ENCODE measurements at places on chromosomes 7 and 10. TPM values are rescaled to one million over a fixed set of nuclear protein-coding genes. Genes with fewer than 3 reads are reported as not detected.

DNA sequence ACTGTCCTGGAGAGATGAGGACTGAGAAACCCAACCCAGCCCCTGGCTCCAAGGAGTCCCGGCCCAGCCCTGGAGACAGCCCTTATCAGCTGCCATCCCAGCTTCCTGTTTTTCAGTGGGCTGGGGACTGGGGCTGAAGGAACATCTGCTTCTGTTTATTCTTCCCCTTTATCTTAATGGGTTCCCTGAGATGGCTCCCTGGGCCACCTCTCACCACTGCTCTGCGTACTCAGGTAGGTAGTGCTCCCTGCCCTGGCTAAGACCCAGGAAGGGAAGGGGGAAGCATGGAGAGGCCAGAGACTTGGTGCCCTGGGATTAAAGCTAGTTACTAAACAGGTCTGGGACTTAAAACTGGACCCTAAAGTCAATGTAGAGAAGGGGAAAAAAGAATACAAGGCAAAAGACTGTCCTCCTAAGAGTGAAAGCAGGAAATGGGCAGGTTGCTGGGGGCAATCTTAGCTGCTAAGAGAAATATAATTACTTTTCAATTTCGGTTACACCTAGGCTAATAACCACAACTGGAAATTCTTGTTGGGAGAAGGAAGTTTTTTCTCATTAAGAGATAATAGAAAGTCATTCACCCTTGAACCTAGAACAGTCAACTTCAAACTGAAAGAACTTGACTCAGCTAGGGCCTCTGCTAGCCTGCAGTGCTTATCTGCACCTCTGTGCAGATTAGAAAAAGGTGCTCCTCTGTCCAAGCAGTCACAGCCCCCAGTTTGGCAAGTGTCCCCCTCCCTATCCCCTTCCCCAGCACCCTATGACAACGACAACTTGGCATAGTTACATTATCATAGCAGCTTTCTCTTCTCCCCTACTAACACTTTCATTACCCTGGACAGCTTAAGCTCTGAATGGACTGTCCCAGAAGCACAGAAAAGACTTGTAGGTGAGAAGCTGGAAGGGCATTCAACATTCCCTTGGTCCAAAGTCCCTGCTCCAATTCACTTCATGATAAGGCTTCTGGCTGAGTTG, 65.6 kb upstream of the KDM7A start:
- DNase-seq = no peak

DNA sequence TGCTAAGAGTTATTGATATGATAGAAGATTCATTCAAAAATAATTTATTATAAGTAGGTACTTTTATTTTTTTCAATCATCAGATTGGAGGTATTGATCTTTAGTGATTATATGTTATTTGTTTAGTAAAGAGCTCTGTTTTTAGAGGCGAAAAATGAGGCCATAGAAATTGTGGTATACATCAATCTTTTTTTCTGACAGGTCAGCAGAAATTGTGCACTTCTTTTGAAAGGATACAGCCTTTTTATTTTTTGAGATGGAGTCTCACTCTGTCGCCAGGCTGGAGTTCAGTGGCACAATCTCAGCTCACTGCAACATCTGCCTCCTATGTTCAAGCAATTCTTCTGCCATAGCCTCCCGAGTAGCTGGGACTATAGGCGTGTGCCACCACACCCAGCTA, 292.1 kb downstream of the BAMBI start:
- no peak for DNase-seq

GRCh38 chr10:77577666-77578229, 59.9 kb downstream of the KCNMA1 start:
- DNase-seq = no peak

- no peak for DNase-seq
These were observed 175.0 kb downstream of the RNLS start for GRCh38 chr10:88408096-88408495.

DNA sequence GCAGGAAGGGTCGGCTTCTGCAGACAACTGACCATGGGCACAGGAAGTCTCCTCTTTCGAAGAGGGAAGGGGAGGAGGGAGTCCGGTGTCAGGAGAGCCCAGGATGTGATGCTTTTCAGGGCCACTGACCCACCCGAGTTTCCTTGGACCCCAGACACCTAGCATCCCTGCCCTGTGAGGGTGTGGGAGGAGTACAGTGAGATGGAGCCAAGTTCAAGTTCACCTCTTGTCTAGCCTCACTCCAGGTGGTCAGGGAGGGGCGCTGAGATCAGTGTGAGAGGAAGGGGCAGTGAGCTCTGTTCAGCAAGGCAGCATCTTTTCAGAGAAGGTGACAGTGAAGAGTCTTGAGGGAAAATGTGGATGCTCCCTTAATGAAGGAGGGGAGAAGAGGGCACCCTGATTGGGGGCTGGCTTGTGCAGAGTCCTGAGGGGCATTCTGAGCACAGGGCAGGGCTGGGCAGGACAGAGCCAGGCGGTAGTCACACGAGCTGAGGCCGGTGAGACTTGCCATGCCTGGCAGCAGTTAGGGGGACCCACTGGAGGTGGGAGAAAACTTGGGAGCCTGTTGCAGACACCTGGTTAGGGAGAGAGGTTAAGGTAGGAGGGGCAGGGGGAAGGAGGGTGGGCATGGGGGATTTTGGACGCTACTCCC, 49.7 kb downstream of the ADCY1 start:
- no peak for DNase-seq

GRCh38 chr10:63576501-63576900, 55.3 kb downstream of the REEP3 start:
- DNase-seq = no peak

GRCh38 chr10:125283836-125284614, 123.7 kb upstream of the CTBP2 start:
- no peak for DNase-seq

GRCh38 chr10:47266602-47267001, 33.4 kb upstream of the GDF10 start:
- DNase-seq = no peak

GRCh38 chr7:76310102-76310957, 7.9 kb downstream of the HSPB1 start:
- DNase-seq = peak; percentile 63

DNA sequence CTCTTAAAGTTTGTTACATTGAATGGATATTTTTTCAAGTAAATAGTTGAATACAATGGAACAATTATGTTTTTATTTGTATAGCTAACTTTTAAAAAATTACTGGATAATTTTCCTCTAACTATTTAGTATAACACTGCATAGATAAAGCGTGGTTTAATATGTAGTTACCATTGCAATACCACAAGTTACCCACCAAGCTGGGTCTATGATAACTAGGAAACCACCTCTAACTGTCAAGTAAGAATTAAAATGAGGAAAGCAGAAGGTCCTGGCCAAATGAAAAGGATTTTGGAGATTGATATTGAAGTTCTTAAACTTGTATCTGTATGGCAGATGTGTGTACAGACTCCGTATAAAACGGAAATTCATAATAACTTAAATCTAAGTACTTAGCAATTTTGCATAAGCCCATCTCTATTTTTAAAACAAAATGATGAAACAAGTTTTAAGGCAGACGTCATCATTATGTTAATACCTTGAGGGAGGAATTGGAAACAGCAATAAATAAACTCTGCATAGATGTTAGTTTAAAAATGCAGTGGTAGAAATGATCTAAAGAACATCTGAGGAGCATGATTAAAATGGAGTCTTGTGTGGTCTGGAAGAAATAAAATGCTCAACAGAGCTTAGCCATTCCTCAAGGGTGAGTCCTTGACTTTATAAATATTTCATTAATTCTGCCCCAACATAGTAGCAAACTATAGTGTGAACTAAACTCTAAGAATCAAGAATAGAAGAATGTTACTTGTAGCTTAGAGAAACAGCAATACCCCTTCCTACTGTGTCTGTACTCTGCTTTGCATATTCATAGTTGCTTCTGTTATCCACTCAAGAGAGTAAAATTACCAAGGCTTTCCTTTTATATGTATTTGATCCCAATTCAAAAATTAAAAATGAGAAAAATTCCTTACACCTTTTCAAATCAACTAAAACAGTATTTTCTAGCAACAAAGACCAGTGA, 206.4 kb upstream of the FERD3L start:
- DNase-seq = no peak

GRCh38 chr7:39824456-39825200, 125.4 kb upstream of the CDK13 start:
- no peak for DNase-seq

- DNase-seq = peak; percentile 13
These were observed 47.9 kb downstream of the MKI67 start for GRCh38 chr10:128078136-128078969.

DNA sequence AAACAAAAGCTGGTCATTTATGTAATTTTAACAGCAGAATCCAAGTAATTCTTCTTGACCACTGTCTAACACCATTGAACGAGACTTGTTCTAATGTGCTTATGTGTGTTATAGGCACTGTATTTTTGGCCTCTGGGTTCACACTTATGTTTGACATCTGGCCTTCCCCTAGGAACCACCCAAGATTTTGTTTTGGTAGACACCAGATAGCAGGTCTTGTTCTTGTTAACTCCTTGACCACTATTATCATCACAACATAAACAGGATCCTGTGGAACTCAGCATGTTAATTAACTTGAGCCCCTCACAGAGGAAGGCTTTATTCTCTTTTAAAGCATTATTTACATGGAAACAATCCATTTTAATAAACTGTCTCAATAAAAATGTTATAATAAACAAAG, 167.7 kb downstream of the SEMA3D start:
- DNase-seq = no peak

GRCh38 chr10:102819054-102819453, 18.2 kb downstream of the CYP17A1 start:
- no peak for DNase-seq

DNA sequence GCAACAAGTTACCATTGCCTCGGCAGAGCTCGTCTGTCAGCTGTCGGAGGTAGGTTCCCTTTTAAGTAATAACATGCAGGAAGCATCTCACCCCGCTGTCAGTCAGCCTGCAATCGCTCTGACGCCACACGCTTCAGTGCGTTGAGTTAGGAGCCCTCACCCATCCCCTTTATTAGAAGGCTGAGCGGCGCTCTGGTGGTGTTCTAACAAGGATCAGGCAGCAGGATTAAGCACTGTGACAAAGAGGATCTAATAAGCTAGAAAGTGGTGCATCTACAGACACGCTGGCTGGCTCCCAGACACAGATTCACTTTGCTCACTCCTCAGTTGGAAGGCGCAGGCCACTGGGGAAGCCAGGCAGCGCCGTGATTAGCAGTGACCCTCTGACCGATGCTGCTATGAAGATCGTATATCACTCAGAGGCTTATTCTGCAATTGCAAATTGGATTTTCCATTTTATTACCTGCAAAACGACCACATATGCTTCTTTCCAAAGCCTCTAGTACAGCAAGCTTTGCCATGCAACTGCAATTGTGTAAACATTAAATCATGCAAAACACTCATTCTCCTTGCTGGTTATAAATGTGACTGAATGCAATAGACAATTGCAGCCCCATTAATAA, 117.7 kb downstream of the RSU1 start:
- no peak for DNase-seq

DNA sequence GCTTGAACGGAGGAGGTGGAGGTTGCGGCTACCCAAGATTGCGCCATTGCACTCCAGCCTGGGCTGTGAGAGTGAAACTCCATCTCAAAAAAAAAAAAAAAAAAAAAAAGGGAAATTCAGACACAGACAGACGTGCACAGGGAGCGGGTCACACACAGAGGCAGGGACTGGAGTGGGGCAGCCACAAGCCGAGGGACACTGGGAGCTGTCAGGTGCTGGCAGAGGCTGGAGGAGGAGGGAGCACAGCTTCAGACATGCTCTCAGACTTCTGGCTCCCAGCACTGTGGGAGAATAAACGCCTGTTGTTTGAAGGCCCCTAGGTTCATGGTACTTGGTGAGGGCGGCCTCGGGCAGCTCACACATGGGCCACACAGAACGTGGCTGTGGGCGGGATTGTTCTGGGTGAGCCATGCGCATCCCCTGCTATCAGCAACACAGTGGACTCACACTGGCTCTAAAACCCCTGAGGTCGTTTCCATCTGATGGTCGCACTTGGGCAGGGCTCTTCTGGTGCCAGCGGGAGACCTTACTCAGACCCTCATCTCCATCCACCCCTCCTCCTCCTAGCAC, 375.9 kb downstream of the DNAJB6 start:
- DNase-seq = no peak

DNA sequence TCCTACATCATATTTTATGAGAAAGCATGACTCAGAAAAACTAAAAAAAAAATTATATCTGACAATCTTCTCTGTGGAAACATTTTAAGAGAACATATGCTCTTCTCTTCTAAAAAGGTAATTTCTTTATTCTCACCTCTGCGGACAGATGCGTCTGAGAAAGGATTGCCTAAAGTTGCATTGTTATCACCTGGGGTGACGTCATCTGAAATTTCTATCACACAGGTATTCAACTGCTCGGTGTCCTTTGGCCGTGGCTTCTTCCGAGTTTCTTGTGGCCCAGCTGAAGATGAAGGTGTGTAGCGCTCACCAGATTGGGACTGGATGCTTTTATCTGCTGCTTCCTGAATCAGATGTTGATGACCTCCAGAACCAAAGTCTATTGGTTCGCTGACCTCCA, 14.3 kb upstream of the GATAD1 start:
- no peak for DNase-seq

DNA sequence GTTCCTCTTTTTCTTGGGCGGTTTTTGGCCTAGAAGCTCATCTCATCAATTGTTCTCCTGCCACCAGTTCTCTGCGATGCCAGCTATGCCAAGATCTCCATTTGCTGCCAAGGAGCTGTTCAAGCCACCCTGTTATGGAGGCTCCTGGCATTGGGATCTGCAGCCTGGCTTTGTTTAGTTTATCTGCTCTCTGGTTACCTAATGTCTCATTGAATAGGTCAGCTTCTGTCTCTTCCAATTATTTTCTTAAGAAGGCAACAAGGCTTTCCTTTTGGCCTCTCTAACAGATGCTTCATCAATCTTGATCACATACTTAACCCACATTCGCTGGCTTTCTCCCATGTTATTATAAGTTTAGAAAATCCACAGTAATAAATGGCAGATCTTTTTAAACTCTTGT, 20.6 kb upstream of the SDK1 start:
- no peak for DNase-seq

GRCh38 chr10:113037218-113037617, 87.2 kb downstream of the TCF7L2 start:
- DNase-seq = no peak

DNA sequence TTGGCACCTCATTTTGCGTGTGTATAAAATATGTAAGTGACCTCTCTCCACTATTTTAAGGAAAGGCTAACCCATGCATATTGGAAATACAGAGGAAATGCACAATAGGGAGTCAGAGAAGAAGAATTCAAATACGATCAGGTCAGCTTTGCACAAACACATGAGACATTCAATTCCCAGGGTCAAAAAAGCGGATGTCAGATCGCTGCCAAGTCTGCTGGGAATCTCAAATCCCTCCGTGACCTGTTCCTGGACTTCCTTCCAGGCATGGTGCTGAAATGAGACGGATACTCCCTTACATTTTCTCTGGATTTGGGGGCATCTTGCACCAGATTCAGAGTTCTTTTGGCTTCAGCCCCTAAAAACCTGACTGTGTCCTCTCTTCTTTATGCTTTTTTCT, 91.9 kb upstream of the PRKCQ start:
- DNase-seq = no peak

- no peak for DNase-seq
These were observed 4.1 kb downstream of the NHLRC2 start for GRCh38 chr10:113858541-113858940.

The SPDYE16 gene
- 0.27 TPM for total RNA-seq

The PAPOLB gene
- 3.9 TPM for total RNA-seq

The CLEC2L gene
- total RNA-seq = 3.8 TPM

The MRC1 gene
- total RNA-seq = 5.5 TPM

The ENO4 gene
- total RNA-seq = 1.3 TPM

The SHTN1 gene
- total RNA-seq = 22.9 TPM

The MYH16 gene
- total RNA-seq = not detected

The ZNF804B gene
- total RNA-seq = 3.7 TPM

The FEZF1 gene
- not detected for total RNA-seq

The AKR1D1 gene
- not detected for total RNA-seq

The VDAC2 gene
- 88.6 TPM for total RNA-seq

The CYP26A1 gene
- 4.7 TPM for total RNA-seq

The NKX1-2 gene
- 0.54 TPM for total RNA-seq

Measured in cerebellum (tissue), 4 donors.